ENCODE measurements at places on chromosomes 3 and 15.

GRCh38 chr15:38847666-38848065 lies 283.1 kb upstream of the RASGRP1 start:
- no peak for DNase-seq

DNA sequence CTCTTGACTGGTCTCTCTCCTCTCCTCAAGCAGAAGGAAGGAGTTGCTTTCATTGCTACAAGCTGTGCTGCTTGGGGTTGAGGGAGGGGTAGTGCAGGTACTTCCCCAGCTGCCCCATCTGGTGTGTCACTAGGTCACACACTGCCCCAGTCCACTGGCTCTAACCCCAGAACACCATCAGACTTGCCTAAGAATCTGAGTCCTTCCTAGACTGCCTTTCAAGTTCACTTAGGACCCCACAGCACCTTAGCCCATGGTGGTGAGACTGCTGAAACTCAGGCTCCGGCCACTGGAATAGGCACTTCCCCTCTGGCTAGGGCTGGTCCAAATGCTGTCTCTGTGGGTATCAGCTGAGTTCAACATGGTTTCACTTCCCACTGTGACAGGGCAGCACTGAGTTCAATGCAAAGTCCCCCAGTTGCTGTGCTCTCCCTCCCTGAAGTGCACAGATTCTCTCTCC lies 279.7 kb upstream of the GOLGA6L4 start:
- no peak for DNase-seq

- no peak for DNase-seq
Measured at GRCh38 chr3:138125548-138126221, 6.5 kb downstream of the A4GNT start.

DNA sequence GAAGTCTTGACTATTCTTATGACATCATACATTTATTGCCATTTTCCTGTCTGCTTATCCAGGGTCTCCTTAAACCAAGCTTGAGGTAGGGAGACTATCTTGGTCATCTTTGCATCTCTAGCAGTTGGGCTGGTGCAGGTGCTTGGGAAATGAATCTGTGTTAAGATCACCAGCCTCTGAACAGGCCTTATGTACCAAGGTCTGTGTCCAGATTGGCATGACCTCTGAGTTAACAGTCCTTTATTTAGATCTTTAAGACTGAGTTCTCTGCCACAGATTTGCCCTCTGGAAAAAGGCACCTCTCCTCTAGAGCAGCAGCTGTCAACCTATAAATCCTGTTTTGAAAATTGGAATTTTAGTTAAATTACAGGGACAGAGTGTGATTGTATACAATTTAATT lies 35.4 kb downstream of the RAB7A start:
- DNase-seq: no peak

DNA sequence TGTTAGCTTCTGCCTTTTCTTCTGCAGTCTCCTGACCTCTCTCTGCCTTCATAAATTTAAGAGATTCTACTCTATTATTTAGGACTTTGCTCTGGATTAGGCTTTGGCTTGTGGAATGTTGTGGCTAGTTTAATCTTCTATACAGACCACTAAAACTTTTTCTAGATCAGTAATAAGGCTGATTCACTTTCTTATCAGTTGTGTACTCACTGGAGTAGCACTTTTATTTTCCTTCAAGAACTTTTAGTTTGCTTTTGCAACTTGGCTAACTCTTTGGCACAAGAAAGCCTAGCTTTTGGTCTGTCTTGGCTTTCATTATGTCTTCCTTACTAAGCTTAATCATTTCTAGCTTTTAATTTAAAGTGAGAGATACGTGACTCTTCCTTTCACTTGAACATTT lies 265.5 kb upstream of the TBC1D5 start:
- DNase-seq: no peak

DNA sequence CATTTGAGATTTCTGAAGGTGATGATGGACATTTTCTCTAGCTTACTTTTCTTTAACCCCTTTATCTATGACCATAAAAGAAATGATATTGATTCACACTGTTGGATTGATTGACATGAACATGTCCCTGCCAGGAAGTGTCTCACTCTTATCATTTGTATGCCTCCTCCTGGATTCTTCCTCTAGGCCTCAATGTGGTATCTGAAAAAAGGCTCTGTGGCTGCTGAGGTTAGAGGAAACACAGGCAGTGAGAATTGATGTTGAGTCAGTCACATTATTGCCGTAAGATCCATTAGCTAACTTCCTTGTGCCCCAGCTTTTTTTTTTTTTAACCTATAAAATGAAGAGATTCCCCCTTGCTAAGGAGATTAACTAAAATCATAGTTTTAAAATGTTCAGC lies 8.0 kb upstream of the THRB start:
- DNase-seq: no peak

- no peak for DNase-seq
Measured at GRCh38 chr15:80906159-80906766, 83.4 kb downstream of the MESD start.

DNA sequence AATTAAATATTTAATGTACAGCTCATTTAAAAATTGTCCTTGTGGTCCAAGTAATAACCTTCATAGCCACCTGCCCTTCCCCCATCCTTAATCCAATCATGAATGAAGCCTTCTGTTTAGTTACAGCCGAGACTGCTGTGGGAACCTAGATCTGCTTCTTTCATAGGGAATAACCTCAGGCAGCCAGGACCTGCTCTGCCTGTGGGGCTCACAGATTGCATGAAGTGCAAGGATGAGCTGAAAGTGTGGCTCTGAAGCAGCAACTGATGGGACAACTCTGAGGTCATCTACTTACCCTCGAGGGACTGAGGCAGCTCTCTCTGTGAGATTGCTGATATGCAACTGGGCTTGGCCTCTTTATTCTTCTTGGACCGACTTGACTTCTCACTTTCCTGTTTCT lies 169.8 kb downstream of the POTEB3 start:
- DNase-seq: no peak

- DNase-seq: peak; percentile 23
Measured at GRCh38 chr3:140292170-140292569, 357.2 kb downstream of the CLSTN2 start.

- no peak for DNase-seq
Measured at GRCh38 chr3:154615471-154615870, 185.5 kb upstream of the GPR149 start.

DNA sequence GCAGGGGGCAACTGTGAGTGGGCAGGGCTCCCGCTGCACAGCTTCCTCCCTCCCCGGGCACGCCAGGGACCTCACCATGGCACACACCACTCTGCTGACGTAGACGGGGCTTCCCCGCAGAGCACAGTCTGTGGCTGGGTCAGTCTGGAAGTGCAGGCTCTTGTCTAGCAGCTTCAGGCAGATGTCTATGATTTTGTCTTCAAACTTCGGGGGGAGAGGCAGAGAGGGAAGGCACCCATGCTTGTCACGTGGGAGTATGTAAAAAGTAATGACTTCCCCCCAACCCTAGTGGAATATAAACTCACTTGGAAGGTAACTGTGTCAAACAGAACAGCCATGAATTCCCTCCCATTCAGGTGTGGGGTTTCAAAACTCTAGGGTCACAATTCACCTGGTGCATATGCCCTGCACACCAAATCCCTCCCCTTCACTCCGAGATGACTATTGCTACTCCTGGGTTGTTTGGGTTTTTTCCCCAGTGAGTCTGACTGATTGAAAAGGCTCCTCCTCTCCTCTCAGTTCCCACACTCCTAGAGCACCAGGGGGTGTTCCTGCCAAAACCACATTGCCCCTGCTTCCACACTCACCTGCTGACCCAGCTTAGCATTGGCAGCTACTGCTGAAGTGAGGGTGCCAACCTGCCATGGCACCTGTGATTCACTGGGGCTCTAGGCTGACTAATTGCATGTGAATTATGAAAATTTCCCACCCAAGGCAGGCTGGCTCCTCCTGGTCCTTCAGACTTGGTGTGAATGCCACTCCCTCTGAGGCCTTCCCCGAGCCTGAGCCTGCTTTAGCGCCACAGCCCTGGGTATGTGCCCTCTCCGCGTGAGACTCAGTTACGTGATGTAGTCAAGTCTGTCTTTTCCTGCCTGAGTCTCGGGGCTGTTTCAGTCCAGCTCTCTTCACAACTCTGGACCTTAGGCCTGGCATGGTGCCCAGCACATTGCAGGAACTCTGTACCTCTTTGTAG lies 13.0 kb downstream of the TGM5 start:
- DNase-seq: no peak

DNA sequence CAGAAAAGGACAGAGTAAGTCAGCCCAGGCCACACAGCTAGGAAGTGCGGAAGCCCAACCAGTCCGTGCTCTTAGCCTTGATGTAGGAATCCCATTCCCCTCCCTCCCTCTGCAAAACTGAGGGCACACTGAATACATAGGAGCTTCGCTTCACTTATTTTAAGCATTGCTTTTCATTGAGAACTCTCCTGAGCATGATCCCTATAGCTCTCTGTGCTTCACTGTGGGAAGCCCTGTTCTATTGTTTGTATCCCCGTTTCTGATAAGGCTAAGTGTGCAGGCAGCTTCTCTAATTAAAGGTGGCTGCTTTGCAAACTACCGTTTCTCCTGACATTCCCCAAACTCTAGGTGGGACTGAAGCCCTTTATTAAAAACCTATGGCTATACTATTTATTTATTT lies 29.9 kb downstream of the IL5RA start:
- no peak for DNase-seq

- DNase-seq: no peak
Measured at GRCh38 chr15:57320631-57321220, 55.6 kb upstream of the CGNL1 start.

DNA sequence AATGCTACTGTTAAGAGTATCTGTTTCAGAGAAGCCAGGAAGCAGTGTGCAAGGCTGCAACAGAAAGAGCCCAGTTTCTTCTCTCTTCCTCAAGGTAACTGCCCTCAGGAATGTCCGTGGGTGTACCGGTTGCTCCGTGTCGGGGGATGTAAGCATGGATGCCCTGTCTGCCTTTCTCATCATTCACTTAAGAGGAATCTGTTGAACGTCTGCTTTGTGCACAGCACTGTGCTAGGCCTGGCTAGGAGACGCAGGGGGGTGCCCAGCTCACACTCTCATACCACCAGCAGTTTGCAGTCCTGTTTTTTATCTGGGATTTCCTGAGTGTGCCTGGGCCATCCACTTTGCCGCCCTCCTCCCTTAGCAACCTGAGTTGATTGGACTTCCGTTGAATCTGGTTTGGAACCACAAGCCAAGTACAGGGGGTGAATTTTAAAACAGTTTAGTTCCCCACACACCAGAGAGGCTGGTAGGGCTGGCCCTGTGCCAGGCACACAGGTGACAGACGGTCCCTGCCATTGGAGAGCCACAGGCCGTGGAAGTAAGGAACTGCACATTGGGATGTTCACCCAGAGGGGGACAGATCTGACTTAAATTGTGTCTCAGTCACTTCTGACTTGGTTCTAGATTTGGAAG lies 11.2 kb downstream of the BOC start:
- no peak for DNase-seq

DNA sequence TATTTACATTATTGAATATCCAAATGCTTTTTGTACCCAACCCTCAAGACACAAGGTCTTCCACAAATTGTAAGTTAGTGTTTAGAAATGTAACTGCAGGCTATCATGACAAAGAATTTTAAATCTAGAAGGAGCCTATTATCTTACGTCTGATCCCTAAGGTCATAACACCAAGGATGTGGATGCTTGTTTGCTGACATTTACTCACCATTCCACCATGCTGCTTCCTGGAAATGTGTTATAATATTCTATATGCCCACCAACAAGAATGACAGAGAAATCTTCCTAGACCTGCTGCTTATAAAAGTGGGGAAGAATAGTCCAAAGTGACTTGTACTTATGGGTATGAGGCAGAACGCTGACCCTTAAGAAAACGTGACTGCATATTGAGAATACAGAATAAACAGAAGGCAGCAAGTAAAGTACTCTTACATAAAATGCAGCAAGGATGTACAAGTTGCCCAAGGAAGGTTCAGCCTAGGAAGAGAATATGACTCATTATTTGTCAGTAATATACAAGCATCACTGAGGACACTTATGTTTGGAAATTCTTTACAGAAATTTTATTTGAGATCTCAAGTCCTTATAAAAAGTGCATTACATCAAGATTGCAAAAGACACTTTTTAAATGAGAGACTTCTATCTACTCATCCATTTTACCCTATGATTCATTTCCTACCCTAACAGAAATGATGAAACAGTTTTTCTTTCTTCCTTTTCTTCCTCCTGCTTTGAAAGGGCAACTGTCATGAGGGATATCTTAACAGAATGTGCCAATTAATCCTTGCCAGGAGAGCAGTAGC lies 59.6 kb downstream of the ESYT3 start:
- no peak for DNase-seq

DNA sequence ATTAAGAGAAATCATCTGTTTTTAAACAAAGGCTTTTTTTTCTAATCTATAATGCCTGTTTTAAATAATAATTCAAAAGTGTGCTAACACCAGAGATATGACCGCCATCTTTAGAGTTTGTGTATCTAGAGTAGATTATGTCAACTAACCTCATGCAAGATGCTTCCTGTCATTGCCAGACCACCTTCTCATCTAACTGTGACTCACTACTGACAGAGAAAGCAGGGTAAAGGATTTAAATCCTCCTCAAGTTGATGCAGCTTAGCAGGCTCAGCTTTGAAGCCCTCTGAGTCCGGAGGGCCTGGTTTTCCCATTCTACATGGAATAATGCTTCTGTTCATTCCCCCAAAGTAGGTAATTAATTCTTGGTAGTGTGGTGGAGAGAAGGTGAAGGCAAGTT lies 108.5 kb downstream of the ECT2 start:
- no peak for DNase-seq

DNA sequence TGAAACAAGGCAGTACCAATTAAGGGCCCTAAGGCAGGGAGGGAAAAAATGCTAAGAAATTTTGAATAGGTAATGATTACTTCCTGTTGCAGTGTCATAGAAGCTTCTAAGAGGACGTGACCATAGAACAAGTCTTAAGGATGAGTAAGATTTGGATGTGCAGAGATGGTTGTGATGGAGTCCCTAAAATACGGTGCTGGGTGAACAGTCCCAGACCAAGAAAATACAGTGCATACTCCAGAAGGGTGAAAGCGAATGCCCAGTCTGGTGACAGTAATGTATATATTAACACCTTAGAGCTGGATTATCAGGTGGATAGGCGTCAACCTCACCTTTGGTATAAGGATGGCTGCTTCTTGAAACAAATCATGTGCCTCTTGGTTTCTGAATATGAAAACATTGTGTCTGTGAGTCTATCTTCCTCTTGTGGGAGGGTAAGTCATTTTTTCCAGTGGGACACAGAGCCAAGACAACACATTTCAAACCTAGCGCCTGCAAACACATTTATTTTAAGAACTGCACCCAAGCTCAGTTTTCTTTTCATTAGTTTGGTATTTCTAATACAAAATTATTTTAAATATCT lies 101.2 kb upstream of the TP63 start:
- no peak for DNase-seq

DNA sequence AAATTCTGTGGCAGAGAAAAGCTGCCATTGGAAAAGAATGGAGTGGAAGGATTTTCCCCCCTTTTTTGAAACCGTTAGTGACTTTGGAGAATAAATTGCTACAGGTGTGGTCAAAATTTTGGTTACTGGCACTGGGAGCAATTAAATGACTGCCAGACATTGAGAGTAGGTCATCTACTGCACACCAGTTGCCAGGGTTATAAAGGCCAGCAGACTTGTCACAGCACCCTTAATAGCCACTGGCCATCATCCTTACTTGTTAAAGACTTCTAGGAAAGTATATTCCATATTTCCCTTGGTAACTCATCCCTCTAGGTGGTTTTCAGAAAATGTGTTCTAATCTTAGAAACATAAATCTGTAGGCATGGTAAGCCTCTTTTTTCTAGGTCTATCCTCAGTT lies 8.0 kb downstream of the PIK3CA start:
- no peak for DNase-seq

GRCh38 chr3:98972720-98973119 lies 71.2 kb upstream of the DCBLD2 start:
- no peak for DNase-seq

- no peak for DNase-seq
Measured at GRCh38 chr3:89266074-89266473, 158.7 kb downstream of the EPHA3 start.

- no peak for DNase-seq
Measured at GRCh38 chr3:138195481-138195880, 8.4 kb downstream of the ARMC8 start.

Measured in T1000 (cell line).